ENCODE measurements at places on chromosomes 5 and 9.
A peak's percentile ranks its signal among the peaks of the same experiment; 100 is the strongest.

DNA sequence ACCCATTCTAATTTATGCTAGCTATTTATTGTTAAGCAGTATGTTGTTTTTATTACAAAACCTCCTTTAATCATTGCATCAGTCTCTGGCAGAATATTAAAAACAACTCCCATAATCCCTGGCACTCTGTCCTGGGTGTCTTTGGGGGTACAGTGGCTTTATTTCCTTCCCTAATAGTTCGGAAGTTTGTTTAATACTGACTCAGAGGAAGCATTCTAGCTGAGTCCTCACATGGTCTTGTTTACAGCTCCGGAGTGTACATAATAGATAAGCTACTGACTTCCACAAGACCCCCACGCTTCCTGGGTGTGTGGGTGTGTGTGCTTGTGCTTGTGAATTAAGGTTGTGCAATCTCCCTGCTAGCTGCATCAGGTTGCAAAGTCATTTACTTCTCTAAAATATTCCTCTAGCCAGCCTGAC is 149.8 kb upstream of the CDKN2B start:
- peak; percentile 83 for DNase-seq

DNA sequence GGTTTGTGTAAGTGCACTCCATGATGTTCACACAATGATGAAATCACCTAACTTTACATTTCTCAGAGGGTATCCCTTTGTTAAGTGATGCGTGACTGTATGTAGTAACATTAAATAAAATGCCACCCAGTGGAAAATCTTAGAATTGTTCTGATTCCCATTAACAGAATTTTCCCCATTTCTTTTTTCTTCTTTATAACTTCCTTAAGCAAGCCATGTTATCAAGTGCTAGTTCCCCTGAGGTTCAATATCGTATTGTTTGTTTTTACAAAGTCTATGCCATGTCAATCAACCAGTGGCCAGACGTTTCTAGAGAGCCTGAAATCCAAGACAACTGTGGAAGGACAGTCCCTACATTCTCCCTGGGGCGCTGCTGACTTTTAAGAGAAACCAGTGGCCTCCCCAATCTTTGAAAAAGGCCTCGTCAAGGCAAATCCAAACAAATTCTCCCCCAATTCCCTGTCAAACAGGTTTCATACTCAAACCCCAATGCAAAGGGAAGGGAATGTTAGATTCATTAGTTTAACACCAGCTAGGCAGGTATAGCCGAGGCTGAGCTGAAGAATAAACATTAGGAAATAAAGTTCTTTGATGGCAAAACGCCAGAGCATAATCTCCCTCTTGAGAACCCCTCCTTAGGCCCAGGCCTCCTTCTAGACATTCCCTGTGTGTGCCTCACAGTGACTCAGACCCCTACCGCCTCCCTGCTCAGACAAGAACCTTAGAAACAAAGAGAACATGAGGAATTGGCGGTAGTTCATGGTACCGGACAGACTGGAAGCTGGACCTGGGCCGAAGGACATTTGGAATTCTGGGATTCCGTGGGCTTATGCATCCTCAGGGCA is 198.7 kb downstream of the GNA14 start:
- no peak for DNase-seq

DNA sequence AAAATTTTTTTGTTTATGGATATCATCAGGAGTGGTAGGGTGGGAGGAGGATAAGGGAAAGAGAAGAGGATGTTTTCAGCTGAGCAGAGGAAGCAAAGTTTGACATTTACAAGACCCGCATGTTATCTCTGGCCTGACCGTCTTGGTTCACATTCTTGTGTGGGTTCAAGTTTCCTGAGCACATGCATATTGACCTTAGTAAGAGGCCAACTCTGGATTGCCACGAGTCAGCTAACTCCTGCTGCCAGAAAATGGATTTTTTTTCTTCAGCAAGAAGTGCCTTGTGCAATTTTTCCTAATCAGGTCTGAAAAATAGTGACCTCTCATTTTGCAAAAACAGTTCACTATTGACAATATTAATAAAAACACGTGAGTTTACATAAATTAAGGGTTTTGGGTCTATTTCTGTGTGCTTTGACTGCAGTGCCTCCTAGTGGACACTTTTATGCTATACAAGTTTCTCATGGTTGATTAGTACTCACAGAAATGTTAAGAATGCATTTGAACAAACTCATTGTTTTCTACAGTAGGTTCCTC is 27.1 kb upstream of the BASP1 start:
- peak; percentile 72 for DNase-seq

DNA sequence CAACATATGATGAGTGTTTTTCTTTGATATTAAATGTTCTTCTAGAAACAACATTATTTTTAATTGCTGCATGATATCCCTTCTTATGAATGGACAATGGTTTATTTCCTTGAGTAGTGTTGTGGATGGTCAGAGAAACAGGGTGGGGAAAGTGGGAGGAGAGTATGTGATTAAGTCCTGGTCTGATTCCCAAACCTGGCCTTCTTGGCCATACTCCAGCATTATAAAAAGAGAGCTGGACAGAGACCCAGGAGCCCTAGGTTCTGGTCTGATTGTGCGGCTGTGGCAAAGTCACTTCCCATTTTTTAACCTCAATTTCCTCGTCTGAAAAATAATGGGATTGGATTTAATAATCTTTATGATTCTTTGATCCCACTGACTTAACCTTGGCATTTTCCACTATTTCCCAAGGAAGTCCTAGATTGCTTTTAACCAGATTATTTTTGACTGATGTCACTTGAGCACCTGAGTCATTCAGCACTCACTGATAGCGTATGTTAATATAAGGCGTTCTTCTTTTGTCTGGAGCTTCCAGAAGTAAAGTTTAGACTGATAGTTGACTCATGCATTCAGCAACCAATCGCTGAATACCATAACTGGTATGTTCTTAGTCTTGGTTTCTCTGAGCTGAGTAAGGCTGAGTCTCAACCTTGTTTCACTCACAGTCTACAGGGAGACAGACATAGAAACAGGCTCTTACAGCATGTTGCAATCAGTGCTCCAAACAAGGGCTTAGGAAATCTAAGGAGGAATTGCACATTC is 26.2 kb downstream of the OSMR start:
- peak; percentile 98 for DNase-seq

- peak; percentile 97 for DNase-seq
Observed at GRCh38 chr9:94139672-94140417, 55.6 kb downstream of the PTPDC1 start.
